ENCODE measurements at places on chromosomes 1 and 21.

- no peak for DNase-seq
Observed at GRCh38 chr21:17576080-17576835, 36.4 kb downstream of the BTG3 start.

- DNase-seq: no peak
Observed at GRCh38 chr1:244138399-244138798, 87.3 kb downstream of the ZBTB18 start.

DNA sequence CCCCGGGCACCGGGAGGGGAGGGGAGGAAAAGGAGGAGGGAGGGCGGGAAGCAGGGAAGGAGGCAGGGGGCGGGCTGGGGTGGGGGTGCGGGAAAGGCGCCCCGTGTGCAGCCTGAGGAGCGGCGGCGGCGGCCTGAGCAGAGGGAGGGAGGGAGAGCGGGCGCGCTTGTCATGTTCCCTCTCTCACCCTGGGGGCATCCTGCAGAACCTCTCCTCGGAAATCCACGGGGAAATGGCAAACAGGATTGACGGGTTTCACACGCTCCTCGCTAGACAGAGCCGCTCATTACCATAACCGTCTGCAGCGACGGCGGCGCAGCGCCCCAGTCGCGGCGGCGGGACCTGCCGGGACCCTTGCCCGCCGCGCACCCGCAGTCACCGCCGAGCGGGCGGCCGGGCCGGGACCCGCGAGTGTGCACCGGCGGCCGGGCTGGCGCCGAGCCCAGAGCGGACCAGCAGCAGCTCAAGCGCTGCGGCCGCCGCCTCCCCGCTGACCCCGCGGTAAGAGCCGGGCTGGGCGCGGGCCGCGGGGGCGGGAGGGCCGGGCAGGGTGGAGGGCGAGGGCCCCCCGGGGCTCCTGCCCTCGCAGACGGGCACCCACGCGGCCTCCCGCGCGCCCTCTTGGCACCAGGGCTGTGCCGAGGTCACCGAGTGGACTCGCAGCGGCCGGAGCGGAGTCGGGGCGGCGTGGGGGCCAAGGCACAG lies at the start of gene SERTAD4:
Gene SERTAD4, plus strand, starts transcription at position 286 of the 705 bp plus-strand sequence. CDS start 5,165 bp downstream, outside the sequence.
- DNase-seq: no peak

GRCh38 chr1:27341525-27342252 lies at the start of gene SYTL1:
SYTL1 (plus strand) TSS chr1:27342022; CDS start chr1:27345335, 3,313 bp downstream.
- no peak for DNase-seq

GRCh38 chr1:10709165-10709564 lies 87.3 kb downstream of the CASZ1 start:
- DNase-seq: no peak

DNA sequence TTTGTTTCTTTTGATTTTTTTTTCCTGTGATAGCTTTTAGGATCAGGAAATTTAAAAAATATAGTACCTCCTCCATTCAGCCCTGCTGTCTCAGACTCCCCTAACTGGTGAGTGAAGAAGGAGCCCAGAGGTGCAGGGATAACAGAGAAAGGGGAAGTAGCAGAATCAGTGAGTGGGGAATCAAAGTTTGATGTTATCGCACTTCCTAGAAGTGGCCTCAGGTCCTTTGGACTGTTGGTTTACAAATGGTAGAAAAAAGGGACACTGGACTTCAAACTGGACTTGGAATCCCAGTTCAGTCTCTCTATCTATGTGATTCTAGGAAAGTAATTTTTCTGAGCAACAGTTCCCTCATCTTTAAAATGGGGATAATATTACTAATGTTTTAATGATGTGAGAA lies 99.5 kb downstream of the FGGY start:
- no peak for DNase-seq

DNA sequence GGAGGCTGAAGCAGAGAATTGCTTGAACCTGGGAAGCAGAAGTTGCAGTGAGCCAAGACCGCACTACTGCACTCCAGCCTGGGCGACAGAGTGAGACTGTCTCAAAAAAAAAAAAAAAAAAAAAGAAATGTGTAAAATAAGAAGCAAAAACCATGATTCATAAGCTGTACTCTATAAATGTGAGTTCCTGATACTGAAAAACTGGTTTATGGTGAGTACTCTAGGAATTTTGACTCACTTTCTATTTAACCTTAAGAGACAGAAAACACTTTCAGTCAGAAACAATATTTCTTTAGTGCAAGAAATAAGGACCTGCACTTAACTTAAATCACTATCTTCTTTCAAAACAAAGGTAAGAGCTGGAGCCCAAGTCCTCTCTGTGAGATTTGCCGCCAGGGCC lies 19.9 kb upstream of the POU2F1 start:
- no peak for DNase-seq

DNA sequence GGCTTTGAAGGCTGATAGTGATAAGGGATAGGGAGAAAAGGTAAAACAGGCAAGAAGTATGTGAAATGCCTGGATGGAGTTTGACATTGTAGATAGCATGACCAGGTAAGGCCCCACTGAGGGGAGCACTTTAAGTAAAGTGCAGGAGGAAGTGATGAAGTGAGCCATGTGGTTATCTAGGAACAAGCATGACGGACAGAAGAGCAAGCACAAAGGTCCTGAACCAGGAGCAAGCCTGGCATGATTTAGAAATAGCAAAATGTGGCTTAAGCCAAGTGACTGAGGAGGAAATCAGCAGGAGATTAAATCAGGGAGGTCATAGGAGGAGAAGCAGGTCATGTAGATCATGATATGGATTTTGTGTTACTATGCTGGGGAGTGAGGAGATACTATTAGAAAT lies 129.2 kb downstream of the GLUL start:
- no peak for DNase-seq

GRCh38 chr1:33234588-33234990 lies 21.7 kb upstream of the ZNF362 start:
- no peak for DNase-seq

DNA sequence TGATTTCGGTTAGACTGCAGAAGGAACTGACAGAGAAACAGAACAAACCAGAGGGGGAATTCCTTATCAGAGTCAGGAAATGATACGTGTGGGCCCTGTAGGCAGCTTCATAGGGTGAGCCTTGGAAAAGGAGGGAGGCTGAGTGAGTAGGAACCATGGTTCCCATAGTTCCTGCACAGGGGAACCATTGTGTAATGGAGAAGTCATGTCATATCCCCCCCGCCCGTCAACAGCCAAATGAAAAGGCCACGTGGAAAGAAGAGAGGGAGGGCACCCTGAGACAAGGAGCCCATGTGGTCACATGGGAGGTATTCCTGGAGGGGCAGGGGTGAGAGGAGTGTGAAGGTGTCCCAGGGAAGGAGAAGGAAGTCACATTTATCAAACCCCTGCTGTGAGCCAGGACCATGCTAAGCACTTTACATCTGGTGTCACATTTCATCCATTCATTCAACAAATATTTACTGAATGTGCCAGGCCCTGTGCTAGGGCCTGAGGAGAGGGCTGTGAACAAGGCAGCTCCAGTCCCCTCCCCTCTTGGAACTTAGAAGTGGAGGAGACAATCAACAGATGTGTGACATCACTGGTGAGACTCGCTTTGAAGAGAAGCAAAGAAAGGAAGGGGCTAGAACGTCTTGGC lies 15.7 kb upstream of the FGR start:
- no peak for DNase-seq

DNA sequence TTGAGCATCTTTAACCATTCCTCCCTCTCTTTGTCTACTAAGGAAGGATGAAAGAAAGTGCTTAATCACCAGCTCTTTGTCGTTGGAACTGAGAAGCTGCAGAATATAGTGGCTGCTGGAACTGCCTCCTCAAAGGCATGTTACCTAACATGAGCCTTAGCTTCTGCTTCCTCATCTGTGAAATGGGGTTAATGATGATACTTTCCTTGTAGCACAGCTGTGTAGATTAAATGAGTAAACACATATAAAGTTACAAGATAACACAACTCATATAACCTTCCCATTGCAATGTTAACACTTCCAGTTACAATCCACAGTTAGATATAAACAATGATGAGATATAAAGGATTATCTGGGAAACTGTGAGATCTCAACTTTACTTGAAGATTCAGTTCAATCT lies 48.4 kb upstream of the ZNF326 start:
- DNase-seq: no peak

Data from GM18507 (cell line).